ENCODE measurements at places on chromosomes 12 and 14.

DNA sequence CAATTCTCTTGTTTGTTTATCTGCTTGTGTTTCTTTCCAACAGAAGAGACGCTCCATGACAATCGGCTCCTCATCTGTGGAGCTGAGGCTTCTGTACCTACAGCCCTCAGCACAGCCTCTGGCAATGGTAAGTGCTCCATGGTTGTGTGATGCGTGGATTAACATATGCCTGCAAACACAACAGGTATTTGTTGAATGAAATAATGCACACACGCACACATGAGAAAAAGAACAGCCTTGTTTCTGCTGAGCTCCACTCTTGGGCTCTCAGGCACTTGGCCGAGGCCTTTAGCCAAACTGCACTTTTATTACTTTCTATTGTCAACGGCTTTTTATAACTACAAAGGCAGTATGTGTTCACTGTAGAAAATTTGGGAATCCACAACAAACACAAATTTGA lies 120.4 kb upstream of the TMCC3 start:
- DNase-seq: no peak

DNA sequence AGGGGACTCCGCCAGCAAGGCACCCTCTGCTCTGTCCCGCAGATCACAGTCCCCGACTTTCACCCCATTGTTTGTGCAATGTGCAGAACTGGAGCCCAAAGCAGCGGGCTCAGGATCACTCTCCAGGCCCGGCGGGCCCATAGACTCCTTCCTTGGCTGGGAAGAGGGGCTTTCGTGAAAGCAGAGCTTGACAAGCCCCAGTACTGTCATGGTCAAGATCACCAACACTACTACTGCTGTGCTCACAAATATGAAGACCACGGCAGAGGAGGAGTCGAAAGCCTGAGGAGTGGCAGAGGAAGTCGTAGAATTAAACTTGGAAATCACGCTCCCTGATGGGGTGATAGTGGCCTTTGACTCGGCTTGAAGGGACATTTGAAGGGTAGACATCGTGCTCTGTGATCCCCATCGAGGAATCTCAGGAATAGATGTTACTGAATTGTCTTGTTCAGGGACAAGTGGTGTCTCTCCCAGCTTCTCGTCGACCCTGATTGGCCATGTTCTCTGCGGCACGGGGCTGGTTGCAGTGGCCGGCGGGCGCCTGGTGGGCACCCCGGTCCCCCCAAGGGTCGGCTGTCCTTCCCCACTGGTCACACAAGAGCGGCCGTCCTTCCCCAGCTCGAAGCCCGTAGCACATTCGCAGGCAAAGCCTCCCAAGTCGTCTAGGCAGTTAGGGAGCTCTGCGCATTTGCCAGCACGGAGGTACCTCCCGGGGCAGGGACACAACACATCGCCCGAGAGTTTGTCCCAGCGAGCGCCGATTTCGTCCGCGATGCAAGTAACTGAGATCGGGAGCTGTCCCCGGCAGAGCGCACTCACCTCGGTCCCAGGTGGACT lies 1.1 kb downstream of the CLEC14A start:
- DNase-seq: no peak

GRCh38 chr12:123064885-123065619 lies 84.6 kb downstream of the ARL6IP4 start:
- peak; percentile 38 for DNase-seq

DNA sequence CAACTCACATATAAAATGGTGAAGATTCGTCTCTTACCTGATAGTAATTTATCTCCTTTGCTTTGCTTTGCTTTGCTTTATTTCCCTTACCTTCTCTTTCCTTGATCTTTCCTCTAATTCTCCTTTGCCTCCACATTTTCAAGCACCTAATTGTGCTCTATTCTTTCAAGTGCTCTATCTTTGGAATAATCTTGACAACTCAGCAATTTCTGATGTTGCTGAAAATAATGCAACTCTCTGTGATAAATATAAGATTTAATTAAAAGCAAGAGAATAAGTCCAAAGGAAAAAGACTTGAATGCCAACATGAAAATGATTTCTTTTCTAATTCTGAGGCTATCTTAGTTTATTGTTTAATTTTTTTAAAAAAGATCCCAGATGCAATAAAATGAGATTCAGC lies 139.5 kb upstream of the SYT1 start:
- DNase-seq: no peak

DNA sequence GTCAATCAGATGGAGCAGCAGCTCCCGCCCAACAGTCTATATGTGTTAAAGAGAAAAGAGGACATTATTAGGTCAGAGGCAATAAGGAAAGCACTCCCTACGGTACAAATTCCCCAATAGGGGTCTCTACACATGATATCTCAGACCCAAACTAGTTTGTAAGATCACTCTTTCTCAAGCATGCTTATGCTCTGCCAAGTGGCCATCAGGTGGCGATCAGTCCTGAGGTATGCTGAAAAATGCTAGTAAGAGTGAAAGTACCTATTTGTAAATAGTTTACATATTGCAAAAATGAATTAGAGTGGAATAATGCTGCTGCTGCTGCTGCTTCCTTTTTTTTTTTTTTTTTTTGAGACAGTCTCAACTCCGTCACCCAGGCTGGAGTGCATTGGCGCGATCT lies 61.0 kb downstream of the CPM start:
- DNase-seq: no peak

DNA sequence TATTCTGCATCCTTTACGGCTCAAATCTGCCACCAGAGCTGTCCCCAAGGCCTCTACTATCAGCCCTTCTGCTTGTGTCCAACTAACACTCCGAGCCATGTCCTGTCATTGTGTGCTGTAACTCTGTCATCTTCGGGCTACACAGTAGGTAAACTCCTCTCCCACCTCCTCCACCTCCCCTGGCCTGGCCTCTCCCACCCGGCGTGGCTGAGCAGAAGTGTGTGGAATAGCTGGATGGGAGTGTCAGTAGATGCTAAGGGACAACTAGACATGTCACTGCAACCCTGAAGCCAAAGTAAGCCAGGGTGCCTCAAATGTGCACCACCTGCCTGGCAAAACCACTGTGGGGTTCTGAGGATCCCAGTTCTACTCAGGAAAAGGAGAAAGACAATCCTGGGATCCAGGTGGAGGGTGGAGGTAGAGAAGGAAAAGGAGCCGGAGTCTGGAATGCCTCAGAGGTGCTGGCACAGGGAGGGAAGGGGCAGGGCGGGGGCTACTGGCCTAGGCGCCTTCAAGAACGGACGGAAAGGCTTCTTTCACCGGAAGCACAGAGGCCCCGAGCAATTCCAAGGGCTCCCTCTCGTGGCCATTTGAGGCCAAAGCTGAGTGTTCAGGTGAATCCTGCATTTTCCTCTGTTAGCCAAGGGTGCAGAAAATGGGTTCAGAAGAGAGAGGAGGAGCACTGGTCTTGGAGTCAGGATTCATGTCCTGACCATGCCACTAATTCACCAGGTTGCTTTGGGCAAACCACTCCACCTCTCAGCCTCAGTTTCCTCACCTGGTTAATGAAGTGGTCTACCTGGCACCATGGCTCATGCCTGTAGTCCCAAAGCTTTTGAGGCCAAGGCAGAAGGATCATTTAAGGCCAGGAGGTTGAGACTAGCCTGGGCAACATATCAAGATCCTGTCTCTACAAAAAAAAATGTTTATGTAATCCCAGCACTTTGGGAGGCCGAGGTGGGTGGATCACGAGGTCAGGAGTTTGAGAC lies 20.5 kb upstream of the FAM181A start:
- peak; percentile 48 for DNase-seq

DNA sequence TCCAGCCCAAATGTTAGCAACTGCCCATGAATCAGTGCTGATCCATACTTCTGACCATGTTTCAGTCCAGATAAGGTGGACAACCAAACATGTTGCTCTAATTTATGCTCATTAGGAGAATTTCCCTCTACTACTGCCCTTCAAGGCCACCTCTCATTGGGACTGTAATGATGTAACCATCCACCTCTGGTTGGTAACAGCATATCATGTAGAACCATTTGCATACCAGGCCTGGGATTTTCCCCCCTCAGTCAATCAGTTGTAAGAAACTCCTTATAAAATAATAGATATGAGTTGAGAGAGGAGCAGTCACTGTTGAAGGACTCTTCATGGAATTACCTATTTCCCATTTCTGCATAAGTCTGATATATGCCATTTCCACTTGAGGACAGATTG lies 17.8 kb upstream of the YAF2 start:
- no peak for DNase-seq

- DNase-seq: no peak
Measured at GRCh38 chr14:50334211-50334610, 22.1 kb downstream of the DMAC2L start.

DNA sequence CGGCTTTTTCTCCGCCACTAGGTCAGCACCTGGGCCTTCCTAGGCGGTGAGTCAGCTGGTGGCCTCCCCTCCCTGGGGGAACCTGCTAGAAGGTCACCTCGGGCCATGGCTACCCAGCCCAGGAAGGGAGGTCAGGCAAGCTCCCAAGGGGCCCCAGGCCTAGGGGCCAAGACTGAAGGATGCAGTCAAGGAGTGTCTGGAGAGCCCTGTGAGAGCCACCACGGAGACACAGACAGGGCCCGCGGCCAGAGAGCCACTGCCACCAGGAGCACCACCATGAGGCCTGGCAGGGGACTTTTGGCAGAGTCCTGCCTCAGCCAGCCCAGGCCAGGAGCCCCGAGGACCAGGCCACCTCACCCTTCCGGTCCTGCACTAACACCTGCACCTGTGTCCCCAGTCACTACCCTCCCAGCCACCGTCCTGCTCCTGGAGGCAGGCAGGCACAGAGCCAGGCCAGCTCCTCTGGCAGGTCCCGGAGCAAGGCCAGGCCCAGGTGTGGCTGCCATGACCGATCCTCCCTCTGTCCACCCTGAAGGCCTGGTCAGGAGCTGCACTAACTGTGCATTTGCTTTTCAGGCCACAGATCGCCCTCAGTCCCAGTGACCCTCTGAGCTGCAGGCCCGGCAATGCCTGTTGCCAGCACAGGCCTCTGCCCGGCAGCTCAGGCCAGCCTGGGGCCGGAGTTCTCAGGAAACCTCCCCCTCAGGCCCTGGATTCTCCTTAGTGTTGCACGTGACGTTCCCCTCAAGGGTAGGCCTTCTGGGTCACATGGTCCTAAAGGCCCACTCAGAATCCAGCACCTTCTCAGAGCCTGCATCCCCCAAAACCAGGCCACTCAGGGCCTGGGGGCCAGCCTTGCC lies 6.9 kb downstream of the PHETA1 start:
- no peak for DNase-seq

- no peak for DNase-seq
Measured at GRCh38 chr14:21070610-21071224, 613 bp downstream of the ARHGEF40 start.

DNA sequence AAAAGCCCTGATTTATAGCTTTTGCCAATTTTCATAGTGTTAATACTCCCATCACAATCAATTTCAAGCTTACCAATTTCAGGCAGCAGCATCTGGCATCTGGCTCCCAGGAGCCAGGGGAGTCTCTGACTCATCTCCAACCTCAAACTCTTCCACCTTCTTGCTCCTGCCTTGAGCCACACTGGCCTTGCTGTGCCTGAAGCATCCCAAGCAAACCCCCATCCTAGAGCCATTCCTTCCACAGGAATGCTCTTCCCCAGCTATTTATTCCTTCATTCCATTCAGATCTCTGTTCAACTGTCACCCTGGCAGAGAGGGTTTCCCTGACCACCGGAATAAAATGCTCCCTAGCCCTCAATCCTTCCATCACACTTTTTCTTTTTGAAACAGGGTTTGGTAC lies 13.9 kb upstream of the PPP1CC start:
- no peak for DNase-seq

DNA sequence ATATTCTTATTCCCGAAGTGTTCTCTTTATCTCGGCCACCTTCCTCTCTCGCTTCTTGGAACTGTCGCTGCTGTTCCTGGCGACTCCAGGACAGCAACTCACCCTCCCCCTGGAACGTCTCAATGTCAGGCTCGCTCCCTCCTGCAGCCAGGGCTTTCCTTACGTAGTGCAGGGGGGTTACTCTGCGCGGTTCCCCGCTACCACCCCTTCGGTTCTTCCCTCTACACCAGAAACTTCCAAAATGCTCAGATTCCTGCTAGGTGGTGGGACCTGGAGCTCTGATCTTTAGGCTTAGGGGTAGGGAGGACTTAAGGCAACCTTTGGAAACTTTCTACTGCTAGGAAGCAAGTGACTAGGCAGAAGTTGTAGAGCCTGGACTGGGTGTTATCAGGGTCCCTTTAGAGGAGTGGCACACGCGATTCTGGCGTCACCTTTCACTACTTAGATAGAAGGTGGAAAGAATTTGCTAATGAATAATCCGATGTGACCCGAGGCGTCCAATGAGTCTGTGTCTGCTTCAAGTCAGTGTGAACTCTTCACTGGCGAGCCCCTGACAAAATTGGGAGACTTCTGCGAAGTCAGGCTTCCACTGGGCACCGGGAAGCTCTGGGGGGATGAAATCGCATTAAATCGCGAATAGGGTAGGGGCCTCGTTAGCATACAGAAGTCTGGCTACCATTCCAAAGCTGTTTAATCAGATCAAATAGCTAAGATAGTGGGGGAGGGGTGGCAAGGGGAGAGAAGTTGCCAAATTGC lies 900 bp upstream of the DPF3 start:
- DNase-seq: no peak

GRCh38 chr14:37595809-37596621 lies 586 bp downstream of the TTC6 start:
- peak; percentile 91 for DNase-seq

- no peak for DNase-seq
Measured at GRCh38 chr12:67589078-67589477, 59.5 kb upstream of the DYRK2 start.

DNA sequence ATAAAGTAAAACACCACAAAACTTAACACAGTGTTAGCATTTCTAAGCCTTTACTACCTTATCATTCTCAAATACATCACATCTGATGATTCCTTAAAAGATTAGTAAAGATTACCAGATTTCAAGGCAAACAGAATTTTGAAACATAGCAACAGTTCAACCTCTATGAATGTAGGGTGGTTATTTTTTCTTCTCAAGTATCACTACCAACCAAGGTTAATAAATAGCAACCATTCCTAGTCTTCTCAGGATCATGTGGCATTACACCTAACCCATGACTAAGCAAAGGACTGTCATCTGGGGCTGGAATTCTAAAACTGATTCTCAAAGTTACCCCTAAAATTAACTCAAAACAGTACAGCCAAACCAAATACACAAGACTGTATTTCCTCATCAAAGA lies 39.4 kb upstream of the CSRNP2 start:
- DNase-seq: no peak

GRCh38 chr12:89995870-89996269 lies 287.2 kb upstream of the ATP2B1 start:
- no peak for DNase-seq

GRCh38 chr12:79515530-79515935 lies 175.2 kb downstream of the PAWR start:
- DNase-seq: no peak

DNA sequence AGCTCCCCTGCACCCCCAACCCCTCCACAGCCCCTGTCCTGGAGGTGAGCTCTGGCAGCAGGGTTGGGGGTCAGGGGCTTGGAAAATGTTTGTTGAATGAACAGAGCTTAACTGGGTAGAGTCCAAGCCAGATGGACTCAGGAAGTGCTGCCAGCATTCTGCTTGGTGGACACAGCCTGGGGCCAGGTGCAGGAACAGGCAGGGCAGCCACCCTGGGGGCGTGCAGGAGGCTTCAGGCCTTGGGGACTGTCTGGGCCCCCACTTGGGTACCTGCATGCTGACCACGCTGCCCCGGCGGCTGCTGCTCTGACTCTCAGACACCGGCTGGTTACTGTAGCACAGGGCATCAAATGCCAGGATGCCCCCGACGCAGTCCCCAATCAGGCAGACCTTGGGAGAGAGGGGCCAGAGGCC lies 15.7 kb downstream of the ARL6IP4 start:
- DNase-seq: no peak

Data from NCI-H187 (cell line).